Stimulated activated CD8-positive, alpha-beta memory T cell treated with anti-CD3 and anti-CD28 coated beads, Interleukin-12 subunit alpha, Interleukin-12 subunit beta, amount 100 ng/mL, for 4 hours (primary cell): ENCODE measurements at places on chromosomes 2 and 18.

GRCh38 chr18:25875551-25876240 lies 214.7 kb downstream of the SS18 start:
- DNase-seq: no peak

GRCh38 chr2:200399046-200399445 lies 92.6 kb downstream of the SPATS2L start:
- DNase-seq: no peak

- DNase-seq: no peak
These were observed 187.1 kb downstream of the PTPRM start for GRCh38 chr18:7754258-7754657.

- DNase-seq: no peak
These were observed 205.2 kb upstream of the CXCR4 start for GRCh38 chr2:136323195-136323594.

DNA sequence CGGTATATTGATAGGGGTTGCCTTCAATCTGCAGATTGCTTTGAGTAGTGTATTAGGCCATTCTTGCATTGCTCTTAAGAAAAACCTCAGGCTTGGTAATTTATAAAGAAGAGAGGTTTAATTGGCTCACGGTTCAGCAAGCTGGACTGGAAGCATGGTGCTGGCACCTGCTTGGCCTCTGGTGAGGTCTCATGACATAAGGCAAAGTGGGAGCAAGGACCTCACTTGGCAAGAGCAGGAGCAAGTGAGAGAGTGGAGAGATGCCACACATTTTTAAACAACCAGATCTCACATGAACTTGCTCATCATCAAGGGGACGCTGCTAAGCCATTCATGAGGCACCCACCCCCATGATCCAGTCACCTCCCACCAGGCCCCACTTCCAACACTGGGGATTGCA lies 4.9 kb downstream of the MAP3K2 start:
- no peak for DNase-seq

GRCh38 chr2:11861044-11861443 lies 114.6 kb downstream of the LPIN1 start:
- no peak for DNase-seq

- DNase-seq: no peak
These were observed 2.3 kb upstream of the TMEM150A start for GRCh38 chr2:85604568-85605339.

- no peak for DNase-seq
These were observed 689.6 kb downstream of the TSN start for GRCh38 chr2:122445003-122445402.

DNA sequence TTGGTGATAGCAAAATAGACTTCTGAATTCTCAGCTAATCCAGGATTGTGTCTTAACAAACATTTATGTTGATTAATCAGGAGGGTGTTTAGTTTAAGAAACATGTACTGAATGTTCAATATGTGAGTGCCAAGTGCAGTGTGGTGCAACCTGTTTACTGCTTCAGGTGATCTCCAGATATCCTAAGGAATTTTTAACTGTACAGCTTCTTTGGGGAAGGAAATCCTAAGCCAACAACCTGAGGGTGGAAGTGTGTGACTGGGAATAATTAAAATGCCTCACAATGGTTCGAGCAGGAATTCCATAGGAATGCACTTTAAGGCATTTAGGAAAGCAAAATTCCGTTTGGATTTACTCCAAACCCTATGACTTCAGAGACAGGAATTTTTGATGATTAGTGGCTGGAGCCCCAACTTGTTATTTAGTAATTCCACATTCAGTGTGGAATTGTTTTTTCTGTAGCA lies 16.4 kb downstream of the CRIM1 start:
- no peak for DNase-seq

- DNase-seq: no peak
These were observed 224.5 kb downstream of the UXS1 start for GRCh38 chr2:105969552-105969951.

GRCh38 chr2:128536925-128537620 lies 218.4 kb upstream of the HS6ST1 start:
- no peak for DNase-seq

DNA sequence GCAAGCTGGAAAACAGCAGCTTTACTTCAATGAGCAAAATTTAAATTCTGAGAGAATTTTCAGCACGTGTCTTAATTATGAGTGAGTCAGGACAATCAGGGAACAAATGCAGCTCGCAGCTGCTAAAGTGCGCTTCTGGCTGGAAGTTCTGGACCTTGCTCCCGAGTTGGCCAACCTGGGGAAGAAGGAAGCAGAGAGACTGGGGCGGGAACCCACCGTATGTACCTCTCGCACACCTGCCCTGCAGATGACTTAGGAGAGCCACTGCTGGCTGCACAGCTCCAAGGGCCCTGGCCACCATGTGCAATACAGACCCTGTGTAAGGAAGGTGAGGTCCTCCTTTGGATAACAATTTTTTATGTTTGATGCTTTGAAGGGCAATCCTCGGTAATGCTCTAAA lies 42.4 kb downstream of the REEP1 start:
- no peak for DNase-seq

- no peak for DNase-seq
These were observed 69.9 kb downstream of the CTAGE1 start for GRCh38 chr18:22347606-22348511.

- no peak for DNase-seq
These were observed 61.1 kb upstream of the TNP1 start for GRCh38 chr2:216920937-216921456.

- DNase-seq: no peak
These were observed 679.8 kb upstream of the NRXN1 start for GRCh38 chr2:51711766-51712165.

DNA sequence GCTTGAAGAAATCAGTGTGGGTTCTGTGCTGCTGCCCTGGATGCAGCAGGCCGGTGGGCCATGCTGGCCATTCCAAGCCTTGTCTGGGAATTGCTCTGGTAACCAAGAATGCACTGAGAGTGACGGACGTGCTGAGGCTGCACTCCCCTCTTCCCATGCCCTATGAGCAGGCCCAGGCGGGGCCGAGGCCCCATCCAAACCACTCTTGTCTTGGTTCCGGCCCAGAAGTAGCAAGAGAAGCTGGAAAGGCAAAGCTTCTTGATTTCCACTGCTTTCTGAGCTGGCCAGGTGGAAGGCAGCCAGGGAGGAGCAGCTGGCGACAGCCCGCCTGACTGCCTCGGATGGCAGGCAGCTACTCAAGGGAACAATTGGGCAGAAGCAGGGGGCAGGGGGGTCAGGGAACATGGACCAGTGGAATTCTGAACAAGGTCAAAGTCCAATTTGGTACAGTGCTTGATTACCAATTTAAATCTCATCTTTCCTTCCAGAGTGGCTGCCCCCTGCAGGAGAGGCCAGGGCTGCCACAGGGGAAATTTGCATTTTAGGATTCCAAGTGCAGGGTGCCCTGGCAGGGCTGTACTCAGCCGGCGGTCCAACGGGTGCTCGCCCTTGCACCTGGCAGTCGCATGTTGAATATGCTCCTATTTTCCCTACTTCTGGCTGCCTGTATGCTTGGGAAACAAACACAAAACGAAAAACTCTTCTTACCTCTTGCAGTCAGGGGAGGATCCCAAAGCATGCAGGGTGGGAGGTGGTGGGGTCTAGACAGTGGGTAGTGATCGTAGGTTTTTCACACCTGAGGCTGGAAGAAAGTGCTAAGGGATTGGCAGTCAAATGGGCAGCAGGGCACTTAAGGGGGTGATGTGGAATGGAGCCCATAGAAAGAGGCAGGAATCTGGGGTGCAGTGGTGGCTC lies 67.3 kb downstream of the LIPG start:
- DNase-seq: no peak

GRCh38 chr2:8685697-8686358 lies 4.0 kb downstream of the ID2 start:
- DNase-seq: peak; percentile 70

DNA sequence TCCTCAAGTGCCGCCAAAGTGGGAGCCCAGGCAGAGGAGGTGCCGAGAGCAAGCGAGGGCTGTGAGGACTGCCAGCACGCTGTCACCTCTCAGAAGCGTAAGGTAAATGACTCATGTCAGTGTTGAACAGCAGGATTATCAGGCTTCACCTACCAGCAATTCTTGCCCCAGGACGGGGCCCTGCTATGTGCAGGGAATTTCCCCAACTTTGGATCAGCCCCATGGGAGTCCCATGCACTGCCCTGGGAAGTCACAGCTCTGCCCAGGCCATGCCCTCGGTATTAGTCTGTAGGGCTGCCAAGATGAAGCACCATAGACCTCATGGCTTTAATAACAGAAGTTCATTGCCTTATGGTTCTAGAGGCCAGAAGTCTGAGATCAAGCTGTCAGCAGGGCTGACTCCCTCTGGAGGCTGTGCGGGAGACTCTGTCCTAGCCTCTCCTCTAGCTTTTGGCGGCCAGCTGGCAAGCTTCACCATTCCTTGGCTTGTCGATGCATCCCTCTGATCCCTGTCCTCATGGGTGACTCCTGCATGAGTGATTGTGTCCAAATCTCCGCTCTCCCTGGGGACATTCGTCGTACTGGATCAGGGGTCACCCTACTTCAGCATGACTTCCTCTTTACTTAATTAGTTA lies 55.9 kb downstream of the TRPM8 start:
- DNase-seq: no peak

DNA sequence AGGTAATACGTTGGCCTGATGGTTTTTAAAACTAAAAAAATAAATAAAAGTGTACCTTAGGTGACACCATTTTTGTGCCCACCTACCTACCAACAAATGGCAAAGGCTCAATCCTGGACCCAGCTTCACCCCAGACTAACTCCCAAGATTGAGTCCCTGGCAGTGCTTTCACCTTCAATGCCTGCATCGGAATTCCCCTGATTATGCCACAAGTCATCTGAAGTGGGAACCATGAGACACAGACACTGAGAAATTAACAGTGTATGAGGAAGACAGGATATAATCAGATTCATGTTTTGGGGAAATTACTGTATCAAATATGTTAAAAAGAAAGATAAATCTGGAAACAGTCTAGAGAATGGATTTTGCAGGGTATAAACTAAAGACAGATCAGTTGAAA lies 41.6 kb downstream of the ZBTB14 start:
- no peak for DNase-seq

GRCh38 chr2:43977677-43978375 lies 18.0 kb downstream of the LRPPRC start:
- no peak for DNase-seq

DNA sequence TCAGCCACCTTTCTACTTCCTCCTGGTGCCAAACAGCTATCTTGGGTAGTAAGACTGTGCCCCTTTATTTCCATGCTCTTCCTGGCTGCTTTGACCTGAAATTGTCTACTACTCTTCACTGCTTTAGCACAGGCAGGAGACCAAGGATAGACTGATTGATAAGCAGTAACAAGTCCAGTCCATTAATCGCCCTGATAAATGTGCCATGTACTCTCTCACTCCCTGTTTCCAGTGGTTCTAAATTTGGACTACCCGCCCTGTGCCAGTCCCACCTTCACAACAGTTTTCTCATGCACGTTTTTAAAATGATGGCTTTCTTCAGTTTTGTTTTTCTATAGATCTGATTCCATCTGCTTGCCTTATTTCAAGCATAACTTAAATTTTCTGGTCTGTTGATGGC lies 189.6 kb upstream of the RBMS1 start:
- no peak for DNase-seq

DNA sequence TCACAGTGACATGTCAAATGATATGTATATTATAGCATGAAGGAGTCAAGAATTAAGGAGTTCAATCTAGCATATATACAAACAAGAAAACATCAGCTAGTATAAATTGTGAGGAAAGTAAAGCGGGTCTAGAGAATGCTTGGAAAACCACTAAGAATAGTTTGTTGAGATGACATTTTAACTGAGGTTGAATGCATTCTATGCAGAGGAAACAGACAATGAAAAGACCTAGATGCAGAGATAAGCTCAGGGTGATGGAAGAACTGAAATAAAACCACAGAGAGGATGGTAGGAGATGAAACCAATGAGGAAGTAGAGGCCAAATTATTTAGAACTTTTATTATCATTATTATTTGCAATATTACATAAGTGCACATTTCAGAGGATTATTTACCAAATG lies 803.6 kb upstream of the FANCL start:
- DNase-seq: no peak

- peak; percentile 26 for DNase-seq
These were observed 584 bp downstream of the AAK1 start for GRCh38 chr2:69642709-69643601.

GRCh38 chr2:17644997-17645720 lies 104.7 kb downstream of the VSNL1 start:
- no peak for DNase-seq

DNA sequence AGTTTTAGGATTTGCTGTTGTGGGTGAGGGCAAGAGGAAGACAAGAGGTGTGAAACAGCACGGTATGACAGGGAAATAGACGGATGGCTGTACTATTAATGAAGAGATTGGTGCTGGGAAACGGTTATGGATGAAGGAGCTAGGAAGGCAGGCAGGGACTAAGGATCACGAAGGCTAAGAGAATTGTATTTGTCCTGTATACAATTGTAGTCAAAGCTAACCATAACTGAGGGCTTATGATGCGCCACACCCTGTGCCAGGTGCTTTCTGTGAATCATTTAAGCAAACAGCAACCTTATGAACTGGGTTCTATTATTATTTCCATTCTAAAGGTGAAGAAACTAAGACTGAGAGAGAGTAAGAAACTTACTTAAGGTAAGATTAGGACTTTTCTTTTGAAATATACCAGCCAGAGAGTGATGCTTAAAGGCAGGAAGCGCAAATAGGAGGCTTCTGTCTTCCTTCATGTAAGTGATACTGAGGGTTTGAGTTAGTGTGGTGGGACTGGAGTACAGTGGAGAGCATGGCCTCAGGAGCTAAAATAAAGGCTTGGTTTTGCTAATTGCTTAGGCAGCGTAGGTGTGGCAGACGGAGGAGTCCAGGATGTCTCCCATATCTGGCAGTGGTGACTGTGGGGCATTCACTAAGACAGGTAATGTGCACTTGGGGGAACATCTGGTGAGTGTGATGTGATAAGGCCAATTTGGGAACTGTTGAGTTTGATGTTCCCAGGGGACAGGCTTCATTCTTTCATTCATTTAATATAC lies 85.8 kb downstream of the PLEKHM3 start:
- DNase-seq: no peak

GRCh38 chr2:75480971-75481836 lies 79.5 kb downstream of the EVA1A start:
- DNase-seq: no peak

DNA sequence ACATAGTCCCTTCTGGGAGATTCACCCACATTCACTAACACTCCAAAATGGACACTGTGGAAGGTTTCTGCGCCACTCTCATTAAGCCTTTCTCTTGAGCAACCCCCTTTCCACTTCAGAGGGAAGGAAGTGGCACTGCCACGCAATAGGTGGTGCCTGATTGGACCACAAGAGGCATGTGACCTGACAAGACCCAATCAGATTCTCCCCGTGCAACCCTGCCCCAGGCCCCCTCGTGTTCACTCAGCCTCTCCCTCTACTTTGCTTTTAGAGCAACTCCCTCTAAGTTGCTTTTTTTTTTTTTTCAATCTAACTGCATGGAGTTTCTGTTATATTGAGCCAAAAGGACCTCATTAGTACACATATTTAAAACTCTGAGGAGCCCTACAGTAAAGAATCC lies 158.0 kb downstream of the EN1 start:
- DNase-seq: no peak
